ENCODE measurements at places on chromosomes 5 and 9.

- peak; percentile 96 for DNase-seq
Observed at GRCh38 chr5:80407735-80408483, at the start of gene ZFYVE16. Gene ZFYVE16, plus strand, starts transcription at chr5:80408064. Its CDS starts 26,084 bp downstream, at chr5:80434148.

DNA sequence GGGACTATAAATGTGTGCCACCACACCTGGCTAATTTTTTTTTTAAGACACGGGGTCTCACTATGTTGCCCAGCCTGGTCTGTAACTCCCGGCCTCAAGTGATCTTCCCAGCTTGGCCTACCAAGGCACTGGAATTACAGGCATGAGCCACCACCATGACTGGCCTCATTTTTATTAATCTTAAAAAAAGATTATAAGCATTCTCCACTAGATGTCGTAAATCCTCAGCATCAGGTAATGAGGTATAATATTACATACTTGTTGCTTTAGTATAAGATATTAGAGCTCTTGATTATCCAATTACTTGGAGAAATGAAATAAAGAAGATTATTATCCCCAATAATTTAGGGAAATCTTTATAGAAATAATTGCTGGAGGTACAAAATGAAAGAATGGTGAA is 78.2 kb upstream of the HTR1A start:
- DNase-seq = no peak

- no peak for DNase-seq
Observed at GRCh38 chr5:179879003-179879689, 20.5 kb upstream of the MRNIP start.

DNA sequence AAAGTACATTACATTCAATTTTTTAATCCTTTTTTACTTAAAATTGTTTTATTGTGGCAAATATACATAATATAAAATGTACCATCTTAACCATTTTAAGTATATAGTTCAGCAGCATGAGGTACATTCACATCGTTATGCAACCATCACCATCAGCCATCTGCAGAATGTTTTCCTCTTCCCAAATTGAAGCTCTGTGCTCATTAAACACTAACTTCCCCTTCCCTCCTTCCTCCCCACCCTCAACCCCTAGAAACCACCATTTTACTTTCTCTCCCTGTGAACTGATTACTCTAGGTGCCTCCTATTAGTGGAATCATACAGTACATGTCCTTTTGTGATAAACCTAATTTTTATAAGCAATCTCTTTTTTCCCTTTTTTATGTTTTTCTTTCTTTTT is 15.6 kb downstream of the TEX53 start:
- DNase-seq = no peak

GRCh38 chr9:1748407-1748806 is 266.7 kb upstream of the SMARCA2 start:
- no peak for DNase-seq

GRCh38 chr5:11128021-11128420 is 367.0 kb upstream of the DAP start:
- DNase-seq = no peak

- no peak for DNase-seq
Observed at GRCh38 chr9:120267929-120268328, 312.0 kb downstream of the CDK5RAP2 start.

GRCh38 chr5:91016954-91017700 is 366.0 kb downstream of the ARRDC3 start:
- no peak for DNase-seq

- DNase-seq = no peak
Observed at GRCh38 chr5:159566832-159567231, 236.5 kb upstream of the IL12B start.

GRCh38 chr5:72194846-72195245 is 87.6 kb downstream of the MAP1B start:
- peak; percentile 5 for DNase-seq

GRCh38 chr5:130605234-130605633 is 559.8 kb downstream of the HINT1 start:
- no peak for DNase-seq

DNA sequence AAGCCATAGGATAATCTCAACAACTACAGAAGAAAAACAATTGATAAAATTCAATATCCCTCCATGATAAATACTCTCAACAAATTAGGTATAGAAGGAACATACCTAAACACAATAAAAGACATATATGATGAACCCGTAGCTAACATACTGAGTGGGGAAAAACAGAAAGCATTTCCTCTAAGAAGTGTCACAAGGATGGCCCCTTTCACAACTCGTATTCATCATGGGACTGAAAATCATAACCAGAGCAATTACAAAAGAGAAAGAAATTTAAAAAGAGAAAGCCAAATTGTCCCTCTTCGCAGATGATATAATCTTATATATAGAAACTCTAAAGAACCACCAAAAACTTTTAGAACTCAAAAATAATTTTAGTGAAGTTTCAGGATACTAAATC is 146.3 kb upstream of the RGMB start:
- DNase-seq = no peak

GRCh38 chr5:148776261-148776660 is 50.1 kb upstream of the ADRB2 start:
- DNase-seq = no peak

- no peak for DNase-seq
Observed at GRCh38 chr9:16171911-16172310, 619.1 kb downstream of the CCDC171 start.

- DNase-seq = no peak
Observed at GRCh38 chr5:139426203-139426885, 13.0 kb downstream of the DNAJC18 start.

- no peak for DNase-seq
Observed at GRCh38 chr5:57681942-57682341, 199.3 kb upstream of the ACTBL2 start.

- no peak for DNase-seq
Observed at GRCh38 chr9:31783491-31783890, 601.0 kb upstream of the ACO1 start.

DNA sequence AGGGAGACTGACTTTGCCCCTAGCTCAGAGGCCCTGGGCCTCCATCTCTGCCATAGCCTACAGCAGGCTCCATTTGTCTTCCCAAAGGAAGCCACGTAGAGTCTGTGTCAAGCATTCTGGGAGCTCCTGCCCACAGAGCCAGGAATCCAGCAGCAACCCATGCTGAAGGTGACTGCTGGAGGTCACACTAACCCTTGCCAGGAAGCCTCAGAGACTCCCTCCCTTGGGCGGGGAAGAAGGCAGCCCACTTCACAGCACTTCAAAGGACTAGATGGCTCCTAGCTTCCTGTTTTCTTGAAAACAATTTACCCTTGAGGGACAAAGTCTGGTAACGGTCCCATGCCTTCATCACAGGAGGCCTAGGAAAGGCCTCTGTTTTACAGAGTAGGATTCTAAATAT is 1.7 kb downstream of the CKMT2 start:
- DNase-seq = no peak

GRCh38 chr5:58259685-58260152 is 200.2 kb downstream of the PLK2 start:
- no peak for DNase-seq

DNA sequence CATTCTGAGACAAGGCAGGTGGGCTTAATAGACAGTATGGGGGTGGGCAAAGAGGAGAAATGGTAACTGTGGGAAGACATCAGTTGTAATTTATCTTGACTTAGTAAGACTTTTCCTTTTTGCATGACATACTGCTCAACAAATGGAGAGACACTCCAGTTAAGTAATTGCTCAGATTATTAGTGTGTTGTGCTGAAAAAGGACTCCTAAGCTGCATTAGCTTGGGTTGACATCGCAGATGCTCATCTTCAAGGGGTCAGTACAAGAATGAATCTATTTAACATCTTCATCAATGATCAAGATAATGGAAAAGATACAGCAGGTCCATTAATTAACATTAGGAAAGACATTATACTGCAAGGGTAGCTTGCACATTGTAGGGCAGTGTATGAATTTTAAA is 181.1 kb upstream of the ELAVL2 start:
- no peak for DNase-seq

DNA sequence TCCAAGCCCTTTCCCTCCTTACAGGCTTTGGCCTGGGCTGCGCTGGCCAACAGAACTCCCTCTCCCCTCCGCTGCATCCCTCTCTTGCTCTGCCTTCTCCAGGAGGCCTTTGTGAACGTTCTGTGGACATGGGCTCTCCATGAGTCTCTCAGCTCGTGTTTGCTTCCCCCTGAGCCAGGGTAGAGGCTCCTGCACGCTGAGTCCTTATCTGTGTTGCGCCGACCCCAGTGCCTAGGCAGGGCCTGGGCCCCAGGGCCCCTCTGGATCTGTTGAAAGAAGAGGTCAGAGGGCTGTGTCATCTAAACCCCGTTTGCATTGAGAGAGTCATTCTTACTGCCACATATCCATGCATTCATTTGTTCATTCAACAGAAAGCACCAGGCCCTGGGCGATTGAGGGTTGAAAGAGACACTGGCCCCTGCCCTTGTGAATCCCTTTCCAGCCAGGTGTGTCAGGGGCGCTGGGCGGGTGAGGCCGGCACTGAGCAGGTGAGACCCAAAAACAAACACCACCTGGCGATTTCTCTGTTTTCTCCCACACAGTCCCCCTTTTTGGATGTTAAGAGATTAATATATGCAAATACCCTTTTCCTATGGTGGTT is 111.2 kb upstream of the IER5L start:
- DNase-seq = no peak

DNA sequence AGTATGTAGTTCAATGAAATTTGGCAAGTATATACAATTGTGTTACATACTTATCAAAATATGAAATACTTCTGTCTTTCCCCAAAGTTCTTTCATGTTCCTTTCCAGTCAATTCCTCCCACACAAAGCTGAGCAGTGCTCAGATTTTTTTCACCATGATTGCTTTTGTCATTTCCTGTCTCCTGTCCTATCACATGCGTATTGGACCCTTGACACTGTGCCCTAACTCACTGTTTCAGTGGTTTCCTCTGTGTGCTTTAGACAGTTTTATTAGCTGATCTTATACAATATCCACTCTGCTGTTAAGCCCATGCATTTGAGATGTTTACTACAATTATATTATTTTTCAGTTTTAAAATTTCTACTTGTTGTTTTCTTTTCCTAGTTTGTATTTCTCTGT is 463.6 kb upstream of the MEF2C start:
- no peak for DNase-seq

DNA sequence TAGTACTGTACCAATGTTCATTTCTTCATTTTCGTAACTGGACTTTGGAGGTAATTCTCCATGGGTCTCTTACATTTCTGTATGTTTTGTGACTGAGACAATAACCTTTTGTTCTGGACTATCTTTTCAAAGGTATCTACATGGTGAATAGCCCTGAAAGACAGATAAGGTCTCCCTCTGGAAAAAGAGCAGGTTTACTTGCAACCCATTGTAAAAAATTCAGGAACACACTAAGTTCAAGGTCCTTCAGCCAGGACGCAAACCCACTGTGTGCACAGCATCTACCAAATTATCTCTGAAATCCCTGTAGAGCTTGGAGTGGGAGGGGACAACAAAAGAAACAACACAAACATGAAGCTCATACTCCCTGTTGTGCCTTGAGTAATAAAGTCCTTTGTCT is 8.3 kb downstream of the DTWD2 start:
- DNase-seq = no peak

DNA sequence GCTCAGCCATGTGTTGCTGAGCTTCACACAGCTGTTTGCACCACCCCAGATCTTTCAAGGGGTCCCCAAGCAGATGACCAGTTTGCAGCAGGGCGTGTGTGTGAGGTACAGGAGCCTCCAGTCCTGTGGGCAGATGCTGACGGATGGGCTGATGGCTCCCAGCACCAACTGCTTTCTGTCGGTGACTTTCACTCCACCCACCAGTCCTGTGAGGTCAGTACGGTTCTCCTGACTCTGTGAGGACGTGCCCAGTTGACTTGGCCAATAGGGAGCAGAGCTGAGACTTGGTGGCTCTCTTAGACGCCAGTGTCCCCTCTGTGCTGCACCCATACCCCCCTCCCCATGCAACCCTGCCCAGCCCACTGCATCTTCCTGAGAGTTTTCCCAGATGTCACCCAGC is 19.7 kb downstream of the COL5A1 start:
- DNase-seq = no peak

DNA sequence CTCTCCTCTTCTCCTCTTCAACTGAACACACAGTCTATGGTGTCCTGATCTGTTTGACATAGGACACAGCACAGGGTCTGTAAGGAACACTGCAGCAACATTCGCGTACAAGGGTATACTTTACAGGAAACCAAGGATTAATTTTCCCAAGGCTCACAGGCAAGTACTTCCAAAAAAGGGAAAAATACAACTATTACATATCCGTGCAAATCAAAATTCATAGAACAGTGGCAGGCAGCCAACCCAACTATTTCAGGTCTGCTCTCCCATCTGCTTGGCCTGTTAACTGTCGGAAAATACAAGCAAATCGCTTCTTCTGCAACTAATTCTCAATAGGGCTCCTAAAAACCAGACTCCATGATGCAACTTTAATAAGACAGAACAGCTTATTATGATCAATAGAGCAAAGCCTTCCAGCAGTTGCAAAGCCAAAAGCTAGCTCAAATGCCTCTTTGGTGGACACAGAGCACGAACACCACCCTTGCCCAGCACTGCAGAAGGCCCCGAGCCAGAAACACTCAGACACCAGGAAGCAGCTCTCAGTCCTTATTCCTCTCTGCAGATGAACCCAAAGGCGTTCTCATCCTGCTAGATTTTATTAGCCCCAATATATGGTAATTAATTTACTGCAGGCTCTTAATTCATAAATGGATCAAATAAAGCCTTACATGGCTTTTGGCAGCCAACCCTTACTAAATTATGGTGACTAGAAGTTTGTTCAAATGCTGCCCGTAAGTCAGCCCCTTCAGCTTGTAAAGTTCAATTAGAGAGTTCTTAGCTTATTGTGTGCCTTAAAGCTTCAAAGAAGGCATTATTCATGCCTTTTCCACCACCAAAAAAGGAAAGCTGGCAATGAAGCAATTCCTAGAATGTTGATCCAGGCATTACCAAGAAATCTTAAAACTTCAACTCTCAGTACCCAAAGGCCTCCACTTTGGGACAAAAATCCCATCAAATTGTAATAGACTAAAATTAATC is 68.8 kb downstream of the ZNF608 start:
- no peak for DNase-seq

DNA sequence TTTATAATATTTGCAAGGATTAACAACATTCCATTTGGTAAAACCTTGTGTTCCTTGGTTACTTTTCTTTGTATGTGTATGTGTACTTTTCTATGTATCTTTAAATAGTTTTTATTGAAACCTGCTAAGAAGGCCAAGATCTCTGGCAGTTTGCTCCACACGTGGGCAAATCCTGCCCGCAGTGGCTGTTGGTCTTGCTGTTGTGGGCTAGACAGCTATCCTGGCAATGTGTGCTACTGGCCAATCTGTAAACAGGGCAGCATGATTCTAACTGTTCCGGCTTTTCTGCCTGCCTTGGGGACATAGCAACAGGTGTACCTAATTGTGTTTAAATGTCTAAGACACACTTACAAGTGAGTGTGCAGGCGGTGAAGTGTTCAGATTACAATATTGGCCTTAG is 286.6 kb downstream of the RFX3 start:
- DNase-seq = no peak

Data from naive thymus-derived CD8-positive, alpha-beta T cell (primary cell).